Right ventricle myocardium superior (tissue), 1 donor: ENCODE measurements at places on chromosomes 6 and 20. TPM values are rescaled to one million over a fixed set of nuclear protein-coding genes. Genes with fewer than 3 reads are reported as not detected.

OTOR gene
- not detected for total RNA-seq

TTI1 gene
- 11.9 TPM for total RNA-seq

RAET1L gene
- not detected for total RNA-seq

DNA sequence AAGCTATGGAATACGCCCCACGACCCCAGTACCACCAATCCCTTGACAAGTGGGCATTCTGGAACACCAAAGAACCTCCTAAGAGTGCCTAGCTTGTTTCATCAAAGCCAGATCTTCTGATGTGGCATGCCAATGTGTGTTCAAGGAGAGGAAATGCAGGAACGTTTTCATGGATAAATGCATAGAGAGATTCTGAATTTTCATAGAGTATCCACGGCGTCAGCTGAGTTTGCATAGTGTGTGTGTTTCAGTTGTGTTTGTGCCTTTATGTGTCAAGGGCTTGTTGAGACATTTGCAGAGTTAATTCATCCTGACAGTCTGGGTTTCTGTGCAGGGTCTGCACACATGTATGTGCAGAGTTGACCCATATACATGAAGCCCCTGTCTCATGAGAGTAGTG lies 172.7 kb upstream of the LRFN2 start:
- DNase-seq = no peak

DNA sequence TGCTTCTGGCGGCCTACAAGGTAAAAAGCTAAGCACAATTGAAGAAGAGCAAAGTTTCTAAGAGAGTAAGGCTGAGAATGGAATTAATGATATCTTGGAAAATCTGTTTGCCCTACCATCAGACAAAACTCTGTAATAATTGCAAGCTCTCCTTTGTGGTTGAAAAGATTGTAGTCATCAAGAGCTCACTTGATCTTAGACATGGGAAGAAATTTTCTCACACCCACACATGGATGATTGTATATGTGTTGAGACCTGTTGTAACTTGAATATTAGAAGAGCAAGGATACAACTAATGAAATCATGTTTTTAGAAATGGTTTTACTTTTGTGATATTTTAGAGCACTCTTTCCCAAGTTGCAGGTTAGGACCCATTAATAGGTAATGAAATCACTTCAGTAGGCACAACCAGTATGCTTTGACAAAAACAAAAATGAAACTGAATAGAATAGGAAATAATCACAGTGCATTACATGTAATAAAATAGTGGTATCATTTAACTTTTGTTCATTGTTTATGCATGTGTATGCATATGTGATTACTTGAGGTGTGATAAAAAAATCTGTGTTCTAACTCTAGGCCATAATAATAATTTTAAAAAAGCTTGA lies 14.0 kb downstream of the DCBLD1 start:
- DNase-seq = no peak

B3GALT4 gene
- total RNA-seq = 8.3 TPM

C6orf118 gene
- total RNA-seq = not detected

SLC44A4 gene
- total RNA-seq = not detected

- no peak for DNase-seq
Measured at GRCh38 chr6:158468666-158469065, 91.2 kb upstream of the TMEM181 start.

GRM4 gene
- not detected for total RNA-seq

SMOC2 gene
- total RNA-seq = 10.9 TPM

GHRH gene
- total RNA-seq = 0.97 TPM
